ENCODE measurements at places on chromosomes 13 and 19. TPM values are rescaled to one million over a fixed set of nuclear protein-coding genes. Genes with fewer than 3 reads are reported as not detected.

Gene SUPT5H
- 101 TPM for total RNA-seq

Gene WDR88
- total RNA-seq = not detected

Gene ADGRE3
- not detected for total RNA-seq

Gene CYP4F22
- not detected for total RNA-seq

Gene ZNF543
- 6.6 TPM for total RNA-seq

Gene ZNF681
- 0.83 TPM for total RNA-seq

Gene OR4F17
- not detected for total RNA-seq

Gene FIZ1
- total RNA-seq = 13.6 TPM

Gene HIPK4
- total RNA-seq = 0.63 TPM

Gene KLK14
- not detected for total RNA-seq

Gene BRME1
- 0.91 TPM for total RNA-seq

Gene ZNF667
- 2.7 TPM for total RNA-seq

Gene S1PR5
- not detected for total RNA-seq

Gene CYP2F1
- not detected for total RNA-seq

Gene LIG1
- total RNA-seq = 5.1 TPM

Gene MEF2B
- total RNA-seq = not detected

Gene EFNB2
- total RNA-seq = 16.4 TPM

Gene PNMA8B
- 3.3 TPM for total RNA-seq

Gene RASL11A
- total RNA-seq = 98.9 TPM

Gene ZNF460
- total RNA-seq = 52.3 TPM

Gene LAIR1
- 11.5 TPM for total RNA-seq

Gene PRR12
- 29.1 TPM for total RNA-seq

Gene MTIF3
- total RNA-seq = 86.6 TPM

Gene GJA3
- total RNA-seq = not detected

Gene URAD
- total RNA-seq = not detected

Gene PLVAP
- total RNA-seq = 105 TPM

Gene MIA
- 2.7 TPM for total RNA-seq

Gene CD177
- 4.3 TPM for total RNA-seq

Gene OR7A5
- not detected for total RNA-seq

Gene USHBP1
- 4.6 TPM for total RNA-seq

Gene SOX1
- under 0.01 TPM for total RNA-seq

Gene STOML3
- not detected for total RNA-seq

Gene PALM3
- total RNA-seq = 0.32 TPM

Gene ZNF225
- 3.3 TPM for total RNA-seq

Gene SPACA4
- total RNA-seq = not detected

Gene ADAMTSL5
- total RNA-seq = 4.2 TPM

Gene ZNF497
- total RNA-seq = 1.1 TPM

Gene RYR1
- total RNA-seq = 1.7 TPM

Gene GPC6
- 17.2 TPM for total RNA-seq

Gene APOC4
- not detected for total RNA-seq
